ENCODE measurements at places on chromosomes 2 and 18.

GRCh38 chr2:99959261-99960014 is 183.0 kb downstream of the AFF3 start:
- DNase-seq: no peak

GRCh38 chr18:3495691-3496430 is 45.9 kb downstream of the TGIF1 start:
- DNase-seq: no peak

DNA sequence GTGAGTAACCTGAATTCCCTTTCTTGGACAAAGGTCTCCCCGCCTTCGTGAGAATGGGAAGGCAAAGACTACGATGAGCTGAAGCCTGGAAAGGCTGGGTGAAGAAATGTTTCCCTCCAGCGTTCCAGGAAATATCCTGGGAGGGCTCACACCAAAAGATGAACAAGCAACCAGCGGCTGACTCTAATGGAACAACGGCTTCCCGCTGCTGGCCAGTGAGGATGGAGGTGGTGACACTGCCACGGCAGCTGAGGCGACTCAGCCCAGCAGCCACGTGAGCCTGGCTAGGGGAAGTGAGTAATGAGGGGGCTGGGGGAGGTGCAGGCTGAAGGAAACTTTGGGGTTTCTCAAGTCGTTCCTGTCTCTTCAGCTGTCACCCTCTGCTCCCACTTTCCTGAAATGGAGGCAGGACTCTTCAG is 105.0 kb upstream of the SMAD7 start:
- DNase-seq: no peak

- DNase-seq: peak; percentile 89
Observed at GRCh38 chr2:229586746-229587705, 127.3 kb downstream of the DNER start.

GRCh38 chr18:60090170-60090569 is 190.4 kb downstream of the PMAIP1 start:
- DNase-seq: no peak

DNA sequence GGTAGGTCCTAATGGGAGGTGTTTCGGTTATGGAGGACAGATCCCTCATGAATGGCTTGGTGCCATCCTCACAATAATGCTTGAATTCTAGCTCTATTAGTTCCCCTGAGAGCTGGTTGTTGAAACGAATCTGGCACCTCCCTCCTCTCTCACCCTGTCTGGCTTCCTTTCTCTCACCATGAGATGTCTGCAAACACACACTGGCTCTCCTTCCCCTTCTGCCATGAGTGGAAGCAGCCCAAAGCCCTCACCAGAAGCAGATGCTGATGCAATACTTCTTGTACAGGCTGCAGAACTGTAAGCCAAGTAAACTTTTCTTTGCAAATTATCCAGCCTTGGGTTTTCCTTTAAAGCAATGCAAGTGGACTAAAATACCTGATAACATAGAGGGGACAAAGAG is 86.6 kb downstream of the RND3 start:
- no peak for DNase-seq

DNA sequence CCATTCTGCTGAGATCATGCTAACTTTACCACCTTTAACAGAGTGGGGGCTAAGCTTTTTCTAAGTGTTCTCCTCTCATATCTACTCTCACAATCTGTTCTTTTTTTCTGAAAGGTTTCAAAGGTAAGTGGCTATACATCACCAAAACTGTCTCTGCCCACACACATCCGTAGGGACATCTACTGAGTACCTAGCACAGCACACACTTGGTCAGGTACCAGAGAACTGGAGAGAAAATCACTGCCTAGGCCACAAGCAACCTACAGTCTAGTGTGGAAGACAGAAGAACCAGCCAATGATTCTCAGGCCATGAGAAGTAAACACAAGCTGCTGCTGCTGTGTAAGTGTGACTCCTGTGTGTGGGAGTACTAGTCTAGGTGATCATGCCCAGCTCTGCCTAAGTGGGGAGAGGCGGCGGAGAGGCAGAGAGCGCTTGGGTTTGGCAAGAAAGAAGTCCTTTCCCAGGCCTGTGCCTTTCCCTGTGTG is 176.1 kb upstream of the ZFP36L2 start:
- no peak for DNase-seq
